ENCODE measurements at places on chromosomes 12 and 14.

DNA sequence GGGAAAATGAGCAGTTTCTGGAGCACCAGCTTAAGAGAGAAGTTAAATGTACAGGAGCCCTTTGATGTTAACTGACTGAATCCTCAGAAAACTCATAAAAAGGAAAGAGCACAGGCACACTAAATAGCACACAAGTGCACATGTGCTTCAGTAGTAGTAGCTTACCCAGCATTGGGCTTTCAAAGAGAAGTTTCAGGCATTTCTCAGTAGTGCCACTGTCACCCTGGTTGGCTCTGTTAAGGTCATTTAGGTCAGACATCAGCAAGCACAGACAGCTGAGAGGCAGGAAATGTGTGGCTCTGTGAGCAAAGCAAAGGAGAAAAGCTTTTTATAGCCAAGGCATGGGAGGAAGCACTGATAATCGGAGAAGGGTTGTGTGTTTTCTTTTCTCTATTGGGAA lies 96.3 kb upstream of the HIF1A start:
- DNase-seq = no peak

DNA sequence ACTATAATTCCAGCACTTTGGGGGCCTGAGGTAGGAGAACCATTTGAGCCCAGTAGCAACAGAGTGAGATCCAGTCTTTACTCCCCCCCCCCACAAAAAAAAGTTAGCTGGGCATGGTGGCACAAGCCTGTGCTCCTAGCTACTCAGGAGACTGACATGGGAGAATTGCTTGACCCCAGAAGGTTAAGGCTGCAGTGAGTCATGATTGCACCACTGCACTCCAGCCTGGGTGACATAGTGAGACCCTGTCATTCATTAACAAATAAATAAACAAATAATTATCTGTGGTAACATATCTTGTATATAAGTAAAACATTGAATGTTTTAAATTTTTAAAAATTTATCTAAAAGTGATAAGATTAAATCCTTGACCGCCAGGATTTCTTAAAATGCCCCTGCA lies 4.8 kb downstream of the ENTPD5 start:
- no peak for DNase-seq

DNA sequence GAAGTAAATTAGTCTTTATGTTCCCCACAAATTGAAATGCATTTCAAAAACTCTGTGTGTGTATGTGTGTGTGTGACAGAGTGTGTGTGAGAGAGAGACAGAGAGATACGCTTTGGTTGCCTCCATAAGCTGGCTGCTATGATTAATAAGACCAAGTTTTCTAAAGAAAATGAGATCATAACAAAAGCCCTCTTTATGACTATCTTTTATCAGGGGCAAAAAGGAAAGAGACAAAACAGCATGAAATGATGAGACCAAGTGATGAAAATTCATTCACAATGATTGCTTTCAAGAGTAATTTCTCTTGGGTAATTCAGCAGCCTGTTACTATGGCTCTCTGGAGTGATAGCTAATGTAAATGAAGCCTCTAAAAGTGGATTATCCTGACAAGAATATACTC lies 277.6 kb upstream of the PLEKHG7 start:
- no peak for DNase-seq

DNA sequence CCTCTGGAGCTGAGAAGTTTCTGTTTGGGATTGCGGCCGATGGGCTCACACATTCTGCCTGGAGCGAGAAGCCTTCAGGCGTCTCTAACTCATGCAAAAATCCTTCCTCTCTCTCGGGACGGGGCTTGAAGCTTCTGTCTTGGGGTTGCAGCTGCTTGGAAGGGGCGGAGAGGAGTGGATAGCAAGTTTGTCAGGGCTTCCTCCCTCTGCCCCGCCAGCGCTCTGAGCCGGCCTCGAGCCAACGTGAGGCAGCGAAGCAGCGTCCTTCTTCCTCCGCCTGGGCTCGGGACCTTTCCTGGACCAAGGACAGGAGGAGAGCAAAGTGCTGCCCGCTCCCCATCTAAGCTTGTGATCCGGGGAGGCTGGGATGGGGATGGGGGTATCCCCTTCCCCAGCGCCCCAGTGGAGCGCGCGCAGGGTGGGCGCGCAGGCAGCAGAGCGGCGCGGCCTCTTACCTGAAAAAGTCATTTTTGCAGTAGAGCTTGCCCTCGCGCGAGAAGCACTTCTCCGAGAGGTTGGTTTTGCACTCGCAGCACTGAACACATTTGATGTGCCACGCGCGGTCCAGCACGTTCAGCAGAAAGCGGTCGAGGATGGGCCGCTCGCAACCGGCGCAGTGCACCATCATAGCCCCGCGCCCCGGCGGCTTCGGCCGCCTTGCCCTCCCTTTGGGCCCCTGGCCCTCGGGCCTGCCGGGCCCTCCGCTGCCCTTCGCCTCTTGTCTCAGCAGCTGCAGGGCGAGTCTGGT lies 626 bp downstream of the LHX5 start:
- DNase-seq = no peak

- no peak for DNase-seq
These were observed 5.2 kb upstream of the CLEC9A start for GRCh38 chr12:10025236-10025635.

DNA sequence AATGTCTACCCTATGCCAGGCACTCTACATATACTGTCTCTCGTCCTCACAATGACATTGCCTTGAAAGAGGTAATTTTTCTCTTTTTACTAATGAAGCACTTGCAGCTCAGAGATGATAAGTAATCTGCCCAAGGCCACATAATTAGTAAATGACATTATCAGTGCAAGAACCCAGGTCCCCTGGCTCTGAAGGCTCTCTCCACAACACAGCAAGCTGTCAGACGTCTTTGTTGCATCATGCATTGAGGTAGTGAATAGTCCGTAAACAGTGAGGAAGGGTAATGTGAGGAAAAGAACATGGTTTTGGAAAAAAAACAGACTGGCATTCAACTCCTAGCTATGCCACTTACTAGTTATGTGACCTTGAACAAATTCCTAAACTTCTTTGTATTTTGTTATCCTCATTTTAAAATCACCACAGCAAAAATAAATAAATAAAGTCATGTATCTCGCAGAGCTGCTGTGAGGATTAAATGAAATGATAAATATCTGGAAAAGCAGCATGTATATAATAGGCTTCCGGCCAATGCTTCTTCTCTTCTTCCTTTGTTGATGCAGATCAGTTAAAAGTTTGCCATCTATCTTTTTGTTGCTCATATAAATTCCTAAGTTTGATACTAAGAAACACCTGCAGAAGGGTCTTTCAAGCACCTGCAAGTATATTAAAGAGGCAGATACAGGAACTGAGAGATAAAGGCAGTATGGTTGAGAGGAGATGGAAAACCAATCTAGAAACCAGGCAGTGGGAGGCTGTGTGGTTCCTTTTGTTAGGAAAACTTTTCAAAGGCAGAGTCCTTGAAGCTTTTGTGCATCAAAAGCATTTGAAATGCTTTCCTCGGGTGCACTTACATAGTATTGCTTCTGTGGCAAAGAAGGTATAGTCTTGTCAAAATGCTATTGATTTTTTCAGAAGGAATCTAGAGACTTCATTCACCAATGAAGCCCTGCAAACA lies 82.8 kb downstream of the BTG1 start:
- DNase-seq = peak; percentile 39

DNA sequence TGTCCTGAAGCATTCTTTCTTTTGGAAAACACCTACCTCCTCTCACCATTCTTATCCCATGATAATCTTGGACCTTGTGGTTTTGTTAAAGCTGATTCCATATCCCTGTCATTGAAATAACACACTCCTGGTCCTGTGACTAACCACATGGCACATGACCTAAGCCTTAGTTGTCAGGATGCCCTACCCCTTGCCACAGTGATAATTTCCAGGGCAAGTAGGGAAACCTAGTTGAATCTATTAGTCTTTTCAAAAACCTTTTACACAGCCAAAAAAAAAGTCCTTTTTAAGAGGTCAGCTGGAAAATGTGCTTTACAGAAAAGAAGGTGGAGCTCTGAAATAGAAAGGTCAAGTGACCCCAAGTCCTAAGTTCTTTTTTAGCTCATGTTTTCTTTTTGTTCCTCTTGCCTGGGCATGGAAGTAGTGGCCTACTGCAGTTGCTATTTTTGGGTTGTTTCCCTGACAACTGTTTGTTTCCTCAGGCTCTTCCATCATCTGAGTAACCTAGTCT lies 608.4 kb downstream of the LRFN5 start:
- peak; percentile 3 for DNase-seq

- no peak for DNase-seq
These were observed 1300.5 kb downstream of the TMEM121 start for GRCh38 chr14:106826833-106827369.
